ENCODE measurements at places on chromosomes 5 and 9.

DNA sequence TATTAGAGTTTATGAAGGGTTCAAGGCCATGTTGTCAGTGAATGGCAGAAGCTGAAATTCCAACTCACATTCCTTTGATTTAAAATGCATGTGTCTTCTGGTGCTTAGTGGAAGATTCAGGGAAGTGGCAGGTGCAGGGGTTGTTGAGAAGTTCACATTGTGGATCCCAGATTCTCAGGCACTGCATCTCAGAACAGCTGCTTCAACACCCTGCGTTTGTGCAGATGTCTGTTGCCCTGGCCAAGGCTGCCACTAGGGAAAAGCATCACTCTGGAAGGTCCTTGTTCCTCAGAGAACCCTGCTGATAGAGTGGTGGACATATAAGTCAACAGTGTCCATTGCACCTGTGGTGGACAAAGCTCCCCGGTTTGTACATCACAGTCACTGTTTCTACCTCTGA, 162.7 kb downstream of the PAPPA start:
- no peak for DNase-seq

- peak; percentile 49 for DNase-seq
These were observed 42.8 kb downstream of the NEURL1B start for GRCh38 chr5:172683645-172684471.

- DNase-seq: no peak
These were observed 711 bp upstream of the SUB1 start for GRCh38 chr5:32584646-32585045.

- no peak for DNase-seq
These were observed 8.6 kb upstream of the AQP3 start for GRCh38 chr9:33455945-33456344.

- DNase-seq: no peak
These were observed 36.7 kb upstream of the IZUMO3 start for GRCh38 chr9:24582146-24583126.

DNA sequence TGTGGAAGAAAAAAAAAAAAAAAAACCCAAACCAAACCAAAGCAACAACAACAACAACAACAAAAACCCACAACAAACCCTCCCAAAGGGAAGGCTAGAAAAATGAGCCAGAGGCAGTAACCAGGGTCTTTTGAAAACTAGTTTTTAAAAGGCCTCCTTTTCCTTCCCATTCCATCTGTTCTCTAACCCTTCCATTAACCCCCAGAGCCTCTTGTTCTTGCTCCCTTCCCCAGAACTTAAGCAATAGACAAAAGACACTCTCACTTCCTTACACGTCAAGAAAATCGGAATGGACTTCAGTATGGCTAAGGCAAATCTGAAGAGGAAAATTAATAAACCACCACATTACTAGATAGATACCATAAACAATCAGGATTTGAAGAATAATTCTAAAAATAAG, 292.8 kb downstream of the ARL15 start:
- no peak for DNase-seq

GRCh38 chr5:150070821-150071220, 15.5 kb downstream of the CSF1R start:
- DNase-seq: no peak

GRCh38 chr5:67028371-67028770, 168.2 kb downstream of the CD180 start:
- DNase-seq: no peak

DNA sequence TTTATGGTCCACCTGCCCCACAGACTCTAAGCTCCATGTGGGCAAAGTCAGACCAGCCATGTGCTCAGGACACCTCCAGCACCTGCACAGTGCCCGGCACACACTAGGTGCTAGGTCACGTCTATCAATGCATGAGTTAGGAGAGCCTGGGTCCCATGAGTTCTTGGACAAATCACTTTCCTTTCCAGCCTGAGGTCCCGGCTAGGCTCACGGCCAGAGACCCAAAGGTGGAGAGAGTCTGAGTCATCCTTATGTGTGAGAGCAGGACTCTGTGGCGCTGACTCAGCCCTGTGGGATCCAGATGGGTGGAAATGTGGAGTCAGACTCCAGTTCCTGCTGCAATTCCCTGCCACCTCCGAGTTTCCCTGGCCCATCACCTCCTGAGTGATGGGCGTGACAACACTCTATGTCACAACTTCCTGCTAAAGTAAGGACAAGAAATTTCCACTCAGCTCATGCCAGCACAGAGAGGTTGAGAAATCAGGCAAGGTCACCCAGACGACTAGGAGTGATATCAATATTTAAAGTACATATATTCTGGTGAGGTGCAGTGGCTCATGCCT, 2.5 kb upstream of the ST6GALNAC4 start:
- no peak for DNase-seq

DNA sequence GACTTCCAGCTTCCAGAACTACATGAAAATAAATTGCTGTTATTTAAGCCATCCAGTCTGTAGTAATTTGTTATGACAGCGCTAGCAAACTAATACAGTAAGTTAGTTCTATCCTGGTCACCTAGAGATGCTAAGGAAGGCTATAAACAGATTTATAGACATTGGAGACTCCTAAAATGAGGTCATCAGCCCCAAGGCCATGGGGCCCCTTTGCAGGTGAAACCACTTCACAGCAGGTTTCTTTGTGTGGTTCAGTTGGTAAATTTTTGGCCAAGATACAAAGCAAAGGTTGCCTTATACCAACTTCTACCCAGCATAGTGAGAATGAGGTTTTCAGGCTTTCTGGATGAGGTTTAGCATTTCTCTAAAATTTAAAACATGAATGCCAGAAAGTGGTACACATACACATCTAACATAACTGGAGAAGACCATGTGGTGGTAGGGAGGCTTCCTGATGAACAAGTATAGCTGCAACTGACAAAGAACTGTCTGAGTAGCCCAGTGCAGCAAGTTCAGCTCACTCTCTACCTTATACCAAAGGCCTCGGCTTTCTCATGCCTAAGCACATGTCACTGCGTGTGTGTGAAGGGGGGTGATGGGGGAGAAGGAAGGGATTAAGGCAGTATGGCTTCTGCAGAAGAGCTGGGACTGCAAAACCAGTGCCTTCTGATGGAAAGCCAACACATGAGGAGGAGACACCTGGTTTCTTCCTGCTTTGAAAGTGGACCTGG, 264.6 kb upstream of the TAS2R1 start:
- DNase-seq: no peak

DNA sequence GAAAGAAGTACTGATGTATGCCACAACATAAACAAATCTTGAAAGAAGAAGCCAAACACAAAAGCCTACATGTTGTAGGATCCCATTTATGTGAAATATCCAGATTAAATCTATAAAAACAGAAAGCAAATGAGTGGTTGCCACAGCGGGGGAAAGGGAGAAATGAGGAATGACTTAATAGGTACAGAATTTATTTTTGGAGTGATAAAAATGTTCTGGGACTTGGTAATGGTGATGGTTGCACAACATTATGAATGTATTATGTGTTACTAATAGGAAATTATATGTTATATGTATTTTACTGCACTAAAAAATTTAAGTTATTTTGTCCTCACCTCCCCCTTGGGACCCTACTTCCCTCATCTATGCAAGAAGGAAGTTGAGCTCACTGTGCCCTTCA, 16.4 kb upstream of the TTC1 start:
- no peak for DNase-seq

DNA sequence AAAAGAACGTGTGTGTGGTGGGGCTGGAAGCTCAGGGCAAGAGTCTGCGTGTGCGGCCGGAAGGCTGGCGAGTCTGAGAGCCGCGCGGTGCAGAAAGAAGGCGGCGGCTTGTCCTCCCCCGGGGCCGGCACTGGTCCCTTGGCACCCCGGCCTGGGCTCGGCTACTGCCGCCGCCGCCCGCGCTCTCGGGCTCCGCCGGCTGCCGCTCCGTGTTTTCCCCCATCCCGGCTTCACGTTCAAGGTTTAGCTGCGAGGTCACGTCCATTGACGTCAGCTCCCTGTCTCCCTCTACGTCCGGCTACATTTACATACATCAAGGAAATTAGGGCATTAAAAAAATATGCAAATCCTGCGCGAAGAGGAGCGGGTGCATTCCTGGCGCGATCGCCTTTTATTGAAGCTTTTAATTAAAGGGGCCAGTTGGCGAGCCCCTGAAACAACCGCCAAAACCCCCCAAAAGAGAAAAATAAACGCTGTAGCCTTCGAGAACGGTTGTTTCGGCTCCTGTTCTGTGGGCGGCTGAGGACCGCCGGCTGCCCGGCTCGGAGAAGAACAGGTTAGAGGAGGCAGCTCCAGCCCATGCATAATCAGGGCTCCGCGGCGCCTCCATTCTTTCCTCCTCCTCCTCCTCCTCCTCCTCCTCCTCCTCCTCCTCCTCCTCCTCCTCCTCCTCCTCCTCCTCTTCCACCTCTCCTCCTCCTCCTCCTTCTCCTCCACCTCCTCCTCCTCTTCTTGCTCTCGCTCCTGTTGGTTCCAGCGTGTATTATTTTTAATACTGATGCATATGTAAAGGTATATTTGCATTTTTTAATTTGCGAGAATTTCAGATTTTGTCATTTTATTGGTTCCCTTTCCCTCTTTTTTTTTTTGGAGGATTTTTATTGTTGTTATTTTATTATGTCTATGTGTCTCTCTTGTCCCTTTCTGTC, 207.0 kb downstream of the MEF2C start:
- DNase-seq: no peak

DNA sequence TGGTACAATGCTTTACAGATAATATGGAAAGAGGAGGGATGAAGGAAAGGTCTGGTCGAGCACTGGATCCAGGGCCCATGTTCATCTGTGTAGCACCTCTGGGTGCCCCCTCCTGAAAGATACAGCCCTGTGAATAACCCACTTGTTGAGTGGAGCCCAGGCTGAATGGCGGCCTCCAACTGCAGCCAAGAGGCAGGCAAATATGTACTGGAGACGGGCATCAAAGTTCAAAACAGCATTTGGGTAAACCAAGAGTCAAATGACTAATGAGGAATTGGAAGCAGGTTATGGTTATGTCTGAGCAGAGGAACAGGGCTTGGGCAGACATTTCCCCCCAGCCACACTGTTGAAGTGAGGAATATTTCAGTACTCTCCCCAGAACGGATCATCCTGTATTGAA, 1.1 kb downstream of the C9 start:
- no peak for DNase-seq

DNA sequence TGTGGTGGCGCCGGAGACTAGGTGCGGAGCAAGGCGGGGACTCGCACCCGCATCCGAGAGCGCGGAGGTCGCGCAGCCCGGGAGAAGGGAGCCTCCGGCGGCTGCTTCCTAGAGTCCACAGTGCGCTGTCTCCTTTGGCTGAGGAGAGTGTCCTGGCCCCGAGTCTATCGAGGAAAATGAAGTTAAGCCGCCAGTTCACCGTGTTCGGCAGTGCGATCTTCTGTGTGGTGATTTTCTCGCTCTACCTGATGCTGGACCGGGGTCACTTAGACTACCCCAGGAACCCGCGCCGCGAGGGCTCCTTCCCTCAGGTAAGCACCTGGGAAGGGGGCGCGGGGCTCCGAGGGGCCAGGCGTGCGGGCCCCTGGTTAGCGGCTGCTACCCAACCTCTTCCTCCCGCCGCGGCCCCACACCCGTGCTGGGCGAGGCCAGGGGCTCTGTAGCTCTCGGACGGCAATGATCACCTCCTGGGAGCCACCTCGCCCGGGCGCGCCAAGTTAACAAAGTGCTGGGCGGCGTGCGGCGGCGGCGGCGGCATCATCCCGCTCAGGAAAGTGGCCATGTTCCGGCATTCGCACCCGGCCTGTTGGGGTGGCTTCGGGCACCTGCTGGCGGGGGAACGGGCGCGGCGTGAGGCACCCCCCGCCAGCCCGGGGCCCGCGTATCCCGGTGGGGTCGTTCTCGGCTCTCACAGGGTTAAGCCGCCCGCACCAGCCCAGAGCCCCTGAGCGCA, 681 bp downstream of the MAN2A1 start:
- no peak for DNase-seq

GRCh38 chr5:58406394-58406793, 53.5 kb downstream of the PLK2 start:
- DNase-seq: no peak

GRCh38 chr9:126927419-126927818, 12.8 kb downstream of the RALGPS1 start:
- no peak for DNase-seq

DNA sequence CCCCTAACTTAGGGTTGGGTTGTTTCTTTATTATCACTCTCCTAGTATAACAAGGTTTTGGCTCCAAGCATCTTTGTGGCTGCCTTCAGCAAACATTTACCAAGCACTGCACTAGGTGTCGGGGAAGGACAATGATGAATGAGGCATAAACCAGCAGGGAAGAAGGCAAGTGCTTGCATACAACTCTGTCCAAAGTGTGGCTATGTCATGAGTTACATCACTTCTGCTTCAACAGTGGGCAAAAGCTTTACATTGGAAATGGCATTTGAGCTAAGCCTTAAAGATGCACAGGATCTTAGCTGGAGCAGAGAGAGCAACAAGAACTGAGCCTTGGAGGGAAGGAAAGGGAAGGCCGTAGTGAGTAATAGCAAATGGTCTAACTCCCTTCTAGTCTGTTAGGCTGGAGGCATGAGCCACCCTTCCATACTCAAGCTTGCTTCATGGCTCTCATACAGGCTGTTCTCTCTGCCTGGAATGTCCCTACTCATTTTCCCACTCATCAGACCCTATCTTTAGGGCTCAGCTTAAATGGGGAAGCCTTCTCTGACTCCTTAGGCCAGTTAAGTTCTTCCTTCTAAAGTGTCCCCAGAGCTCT, 121.8 kb downstream of the SEMA6A start:
- no peak for DNase-seq

DNA sequence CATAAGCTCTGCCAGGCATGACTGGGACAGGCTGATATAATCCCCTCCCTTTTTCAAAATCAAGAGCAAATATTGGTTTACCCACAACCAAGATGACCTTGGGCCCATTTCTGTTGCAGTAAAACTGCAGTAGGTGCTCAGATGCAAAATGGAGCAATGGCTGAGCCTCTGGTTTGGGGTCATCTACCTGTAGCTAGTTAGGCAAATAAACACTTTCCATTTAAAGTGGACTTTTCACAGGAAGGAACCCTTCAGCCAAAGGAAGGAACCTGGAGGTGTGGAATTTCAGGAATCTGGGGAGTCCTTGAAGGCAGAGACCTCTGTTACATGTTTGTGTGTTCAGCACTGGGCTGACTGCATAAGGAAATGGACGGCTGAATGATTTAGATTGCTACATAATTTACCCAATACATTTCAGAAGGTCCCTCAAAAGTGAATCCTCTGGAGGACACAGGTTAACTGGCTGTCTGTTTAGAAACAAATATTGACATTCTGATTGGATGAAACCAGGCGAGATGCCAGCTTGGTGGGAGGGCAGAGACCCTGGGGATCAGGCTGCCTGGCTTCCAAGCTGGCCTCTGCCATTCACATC, 170.1 kb upstream of the ZNF618 start:
- DNase-seq: no peak

Measured in stimulated activated CD4-positive, alpha-beta T cell treated with anti-CD3 and anti-CD28 coated beads, TNF-alpha, amount 100 ng/mL, for 48 hours (primary cell).